ENCODE measurements at places on chromosomes 3 and 15.

GRCh38 chr15:98501192-98501591, 147.1 kb upstream of the IGF1R start:
- no peak for DNase-seq

GRCh38 chr3:34020726-34021680, 222.6 kb downstream of the PDCD6IP start:
- no peak for DNase-seq

- DNase-seq = peak; percentile 82
Observed at GRCh38 chr3:66076861-66077470, 38.2 kb upstream of the MAGI1 start.

DNA sequence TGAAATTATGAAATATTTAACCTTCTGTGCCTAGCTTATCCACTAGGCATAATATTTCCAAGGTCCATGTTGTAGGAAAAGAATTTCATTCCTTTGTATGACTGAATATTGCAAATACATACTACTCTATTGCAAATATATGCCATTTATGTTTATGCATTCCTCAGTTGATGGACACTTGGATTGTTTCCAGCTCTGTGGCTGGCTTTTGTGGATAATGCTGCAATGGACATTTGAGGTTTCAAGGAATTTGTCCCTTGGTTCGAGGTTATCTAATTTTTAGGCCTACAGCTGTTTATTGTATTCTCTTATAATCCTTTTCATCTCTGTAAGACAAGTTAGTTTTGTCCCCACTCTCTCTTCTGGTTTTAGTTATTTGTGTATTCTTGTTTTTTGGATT, 7.7 kb upstream of the AADACL2 start:
- DNase-seq = no peak

DNA sequence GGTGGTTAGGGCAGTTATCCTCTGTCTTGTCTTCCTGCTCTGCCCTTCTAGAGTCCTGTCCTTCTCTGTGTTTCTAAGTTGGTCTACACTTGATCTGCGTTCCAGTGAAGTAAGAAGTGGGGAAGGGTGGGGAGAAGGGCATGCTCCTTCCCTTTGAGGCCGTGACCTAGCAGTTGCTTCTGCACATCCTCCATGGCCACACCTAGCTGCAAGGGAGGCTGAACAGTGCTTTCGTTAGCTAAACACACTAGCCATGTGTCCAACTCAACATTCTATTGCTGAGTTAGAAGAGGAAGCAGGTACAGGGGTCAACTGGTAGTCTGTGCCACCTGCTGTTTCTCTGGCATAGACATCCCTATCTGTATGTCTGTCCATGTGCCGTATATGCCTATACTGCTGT, 94.5 kb downstream of the LARS2 start:
- no peak for DNase-seq

DNA sequence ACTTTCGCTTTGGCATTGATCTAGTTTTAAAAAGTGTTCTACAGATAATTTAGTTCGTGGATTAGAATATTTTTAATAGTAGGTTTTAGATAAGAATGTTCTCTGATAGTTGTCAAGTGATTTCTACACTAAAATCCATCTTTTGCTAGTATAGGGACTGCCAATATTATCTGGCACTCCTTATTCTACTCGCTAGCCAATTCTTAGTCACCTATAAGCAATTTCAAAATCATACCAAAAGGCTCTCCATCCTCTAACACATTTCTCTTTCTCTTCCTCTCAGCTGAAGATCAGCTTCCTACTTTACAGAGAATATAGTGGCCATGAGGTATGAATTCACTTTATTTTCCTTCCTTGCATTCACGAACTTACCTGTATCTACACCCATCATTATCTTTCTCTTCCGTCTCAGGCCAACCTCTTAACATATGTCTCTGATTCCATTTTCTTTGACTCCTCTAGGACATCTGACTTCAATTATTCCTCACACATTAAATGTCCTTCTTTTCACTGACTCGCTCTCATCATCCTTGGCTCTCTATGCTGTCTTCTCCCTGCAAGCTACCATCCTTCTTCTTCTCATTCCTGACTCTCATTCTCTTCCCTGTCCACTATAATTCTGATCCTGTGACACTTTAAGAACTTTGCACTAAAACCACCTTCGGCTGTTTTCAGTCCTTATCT, 35.5 kb downstream of the C3orf80 start:
- no peak for DNase-seq

GRCh38 chr3:192915304-192915703, 2.4 kb downstream of the MB21D2 start:
- DNase-seq = no peak

DNA sequence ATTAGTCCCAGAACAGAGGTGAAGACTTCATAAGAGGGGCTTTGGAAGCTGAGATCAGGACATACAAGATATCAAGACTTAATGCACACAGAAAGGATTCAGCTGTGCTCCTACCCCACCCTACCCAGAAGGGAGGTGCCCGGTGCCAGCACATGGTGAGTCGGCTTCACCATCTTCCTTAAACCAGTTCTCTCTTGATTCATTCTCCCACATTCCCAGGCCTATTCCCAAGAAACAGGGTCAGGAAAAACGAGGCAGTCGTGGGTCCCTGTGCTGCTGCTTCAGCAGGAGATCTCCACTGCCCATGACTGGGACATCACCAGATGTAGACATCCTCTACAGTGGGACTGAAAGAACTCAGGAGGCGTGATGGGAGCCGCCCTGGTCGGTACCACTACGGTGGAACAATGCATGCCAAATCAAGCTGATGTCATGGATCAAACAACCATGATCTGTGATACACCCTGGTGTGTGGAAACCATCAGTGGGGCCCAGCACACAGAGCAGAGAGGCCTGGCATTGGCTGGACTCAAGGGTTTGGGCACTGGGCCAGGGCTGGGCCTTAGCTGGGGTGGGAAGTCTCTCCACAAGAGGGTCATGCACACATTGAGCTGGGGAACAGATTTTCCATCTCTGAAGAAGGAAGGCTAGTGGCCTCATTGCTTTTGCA, 41.9 kb downstream of the CCDC12 start:
- DNase-seq = no peak

DNA sequence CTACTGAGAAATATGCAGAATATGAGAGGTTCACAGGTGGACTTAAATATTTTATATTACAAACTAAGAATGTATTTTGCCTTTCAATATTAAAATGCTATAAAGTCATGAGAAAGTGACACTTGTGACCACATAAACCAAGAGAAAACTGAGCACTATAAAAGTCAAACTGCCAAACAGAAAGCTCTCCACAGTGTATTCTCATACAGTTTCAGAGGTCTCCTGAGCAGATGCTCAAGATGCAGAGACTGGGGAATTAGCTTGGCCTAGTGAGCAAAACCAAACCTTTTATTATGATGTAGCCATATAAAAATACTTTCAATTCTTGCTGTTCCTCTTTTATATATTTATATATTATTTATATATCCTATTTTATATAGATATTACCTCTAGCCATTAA, 227.8 kb downstream of the TBC1D5 start:
- DNase-seq = no peak

- DNase-seq = no peak
Observed at GRCh38 chr15:71131601-71132362, 16.5 kb downstream of the THSD4 start.

DNA sequence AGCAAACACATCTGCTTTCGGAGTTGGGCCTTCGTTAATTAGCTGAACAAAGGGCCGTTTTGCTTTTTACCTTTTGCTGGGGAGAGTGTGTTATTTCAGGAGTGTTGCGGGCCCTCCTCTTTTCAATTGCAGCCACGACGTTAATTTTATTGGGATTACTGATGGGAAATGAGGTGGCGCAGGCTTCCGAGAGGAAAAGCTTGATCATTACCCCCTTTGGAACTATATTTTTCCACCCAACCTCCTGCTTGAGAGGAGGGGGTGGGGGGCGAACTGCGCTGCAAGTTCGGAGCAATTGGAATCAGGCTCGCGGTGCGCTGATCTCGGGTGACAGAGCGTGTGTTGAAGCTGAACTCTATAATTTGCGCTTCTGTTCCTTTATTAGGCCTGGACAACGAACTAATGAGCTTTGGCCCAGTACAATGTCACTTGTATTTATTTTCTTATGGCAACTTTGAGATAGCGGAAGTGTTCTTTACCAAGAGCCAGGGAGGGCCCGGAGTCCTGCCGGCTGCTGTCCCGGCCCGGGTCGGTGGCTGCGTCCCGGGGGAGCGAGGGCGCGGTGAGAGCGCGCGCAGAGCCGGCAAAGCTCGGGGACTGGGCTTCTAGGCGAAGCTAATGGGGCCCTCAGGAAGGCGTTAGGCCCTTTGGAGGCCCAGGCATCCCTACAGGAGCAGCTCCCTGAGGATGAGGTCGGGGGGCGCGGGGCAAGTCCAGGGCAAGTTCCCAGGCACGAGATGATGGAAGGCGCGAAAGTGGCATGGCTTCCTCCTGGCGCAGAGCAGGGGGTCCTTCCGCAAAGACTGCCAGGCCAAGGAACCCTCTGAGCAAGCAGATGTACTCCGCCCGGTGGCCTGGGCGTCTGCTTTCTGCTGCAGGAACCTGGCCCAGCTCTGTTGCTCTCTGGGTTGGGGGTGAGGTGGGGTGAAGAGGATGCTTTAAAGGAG, 12.9 kb downstream of the NR2F2 start:
- no peak for DNase-seq

DNA sequence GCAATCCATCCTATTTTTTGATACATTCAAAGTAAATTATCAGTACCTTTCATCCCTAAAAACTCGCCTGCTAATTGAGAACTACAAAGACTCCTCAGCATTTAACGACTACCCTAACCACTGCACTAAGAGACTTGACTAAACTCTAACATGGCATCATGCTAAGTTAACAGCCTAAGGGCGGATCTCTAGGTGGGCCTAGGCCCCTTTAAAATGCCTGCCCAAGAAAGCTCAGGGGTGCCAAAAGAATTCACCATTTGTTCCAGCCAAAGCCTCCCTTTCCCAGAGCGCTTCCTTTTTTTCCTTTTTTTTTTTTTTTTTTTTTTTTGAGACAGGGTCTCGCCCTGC, 568 bp upstream of the NEK4 start:
- no peak for DNase-seq

GRCh38 chr3:58332575-58333188, at the start of gene PXK:
TSS of gene PXK (plus strand) at chr3:58332892. CDS start at chr3:58332989, 97 bp downstream.
- peak; percentile 57 for DNase-seq

DNA sequence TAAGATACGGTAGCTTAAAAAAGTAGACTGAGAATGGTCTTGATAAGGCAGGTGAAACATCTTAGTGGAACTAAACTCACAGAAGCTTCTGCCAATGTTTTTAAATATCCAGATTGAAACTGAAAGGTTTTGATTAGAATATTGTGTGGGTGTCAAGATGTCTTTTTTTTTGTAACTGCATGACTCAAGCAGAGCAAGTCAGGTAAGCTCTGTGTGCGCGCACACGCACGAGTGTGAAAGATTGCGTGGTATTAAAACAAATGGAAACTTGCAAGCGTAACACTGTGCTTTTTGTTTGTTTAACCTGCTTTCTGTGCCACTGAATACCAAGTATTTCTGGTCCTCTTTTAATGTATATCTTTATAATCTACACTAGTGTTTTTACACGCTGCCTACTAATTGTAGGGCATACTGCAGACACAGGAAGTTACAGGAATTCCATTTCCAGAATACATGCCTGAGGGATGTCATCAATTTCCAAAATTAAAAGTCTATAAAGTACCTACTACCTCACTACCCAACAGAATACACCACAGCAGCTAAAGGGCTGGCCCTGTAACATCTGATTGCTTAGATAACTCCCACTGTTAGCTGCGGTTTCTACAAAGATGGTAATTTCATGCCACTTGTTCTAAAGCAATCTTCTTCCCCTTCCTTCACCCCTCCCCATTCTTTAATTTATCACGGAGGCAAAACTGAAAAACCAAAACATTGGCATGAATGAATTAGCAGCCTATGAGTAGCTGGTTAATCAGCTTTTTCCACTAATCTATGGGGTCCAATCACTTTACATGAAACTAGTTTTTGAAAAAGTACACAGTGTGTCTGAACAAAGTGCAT, 472.8 kb downstream of the SHQ1 start:
- no peak for DNase-seq
